ENCODE measurements at places on chromosomes 3 and 15.

DNA sequence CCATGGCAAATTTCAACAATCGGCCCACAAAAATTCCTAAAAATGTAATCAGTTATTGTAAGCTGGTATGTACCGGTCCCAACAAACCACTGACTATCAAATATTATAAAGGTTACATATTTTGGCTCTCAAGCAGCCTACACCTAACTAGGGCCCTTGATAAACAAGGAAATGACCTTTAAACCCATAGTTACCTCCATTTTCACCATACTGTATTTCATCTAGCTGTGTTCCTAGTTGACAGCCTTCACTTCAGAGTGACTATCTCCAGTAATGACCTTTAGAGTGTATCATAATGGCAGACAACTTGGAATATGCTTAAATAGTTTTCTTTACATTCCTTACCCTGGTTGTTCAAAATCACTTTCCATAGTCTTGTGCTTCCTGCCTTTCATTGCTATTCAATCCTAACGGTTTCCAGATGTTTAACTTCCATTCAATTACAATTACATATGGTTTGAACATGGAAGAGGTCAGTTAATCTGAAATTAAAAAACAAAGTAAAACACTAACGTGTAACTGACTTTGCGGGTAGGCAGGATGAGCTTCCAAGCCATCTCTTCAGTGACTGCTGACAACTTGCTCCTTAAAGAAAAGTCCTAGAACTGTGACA lies 111.9 kb upstream of the TSC22D2 start:
- no peak for DNase-seq

GRCh38 chr3:43207628-43208085 lies 78.7 kb upstream of the SNRK start:
- no peak for DNase-seq

DNA sequence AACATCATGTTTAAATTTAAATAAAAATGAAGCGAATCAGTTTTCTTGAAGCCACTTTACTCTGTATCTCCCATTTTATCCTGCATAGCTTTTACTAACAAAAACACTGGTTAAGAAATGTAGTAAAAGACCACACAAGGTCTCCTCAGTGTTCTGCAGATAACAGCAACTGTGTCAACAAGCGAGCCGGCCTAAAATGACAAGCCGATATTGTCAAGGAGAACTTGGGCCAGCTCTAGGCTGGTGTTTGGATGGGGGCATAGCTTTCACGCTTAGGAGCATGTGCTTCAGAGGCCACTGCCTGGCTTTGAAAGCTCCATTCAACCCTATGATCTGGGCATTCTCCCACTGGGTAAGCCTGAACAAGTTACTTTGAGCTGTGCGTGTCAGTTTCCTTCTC lies 38.1 kb downstream of the MFSD1 start:
- DNase-seq: no peak

GRCh38 chr3:10561946-10562560 lies 56.7 kb upstream of the ATP2B2 start:
- DNase-seq: no peak

GRCh38 chr15:42604894-42605744 lies 29.7 kb downstream of the STARD9 start:
- no peak for DNase-seq

- DNase-seq: no peak
Measured at GRCh38 chr3:17638356-17638755, 104.1 kb downstream of the TBC1D5 start.

DNA sequence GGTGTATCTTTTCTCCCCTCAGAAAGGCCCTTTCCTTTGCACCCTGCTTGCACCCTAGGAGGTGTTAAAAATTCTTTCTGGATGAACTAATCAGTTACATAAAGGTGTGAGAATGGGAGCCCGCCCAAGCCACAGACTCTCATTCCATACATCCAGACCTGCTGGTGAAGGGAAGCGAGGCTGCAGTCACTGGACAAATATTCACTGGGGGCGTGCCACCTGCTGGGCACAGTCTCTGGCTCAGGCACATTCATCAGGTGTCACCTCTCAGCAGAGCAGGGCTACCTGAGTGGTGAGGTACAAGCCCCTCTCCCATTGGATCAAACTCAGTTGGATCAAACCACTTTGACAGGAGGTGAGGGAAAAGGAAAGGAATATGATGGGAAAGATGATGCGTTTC lies 52.0 kb downstream of the NTRK3 start:
- no peak for DNase-seq

DNA sequence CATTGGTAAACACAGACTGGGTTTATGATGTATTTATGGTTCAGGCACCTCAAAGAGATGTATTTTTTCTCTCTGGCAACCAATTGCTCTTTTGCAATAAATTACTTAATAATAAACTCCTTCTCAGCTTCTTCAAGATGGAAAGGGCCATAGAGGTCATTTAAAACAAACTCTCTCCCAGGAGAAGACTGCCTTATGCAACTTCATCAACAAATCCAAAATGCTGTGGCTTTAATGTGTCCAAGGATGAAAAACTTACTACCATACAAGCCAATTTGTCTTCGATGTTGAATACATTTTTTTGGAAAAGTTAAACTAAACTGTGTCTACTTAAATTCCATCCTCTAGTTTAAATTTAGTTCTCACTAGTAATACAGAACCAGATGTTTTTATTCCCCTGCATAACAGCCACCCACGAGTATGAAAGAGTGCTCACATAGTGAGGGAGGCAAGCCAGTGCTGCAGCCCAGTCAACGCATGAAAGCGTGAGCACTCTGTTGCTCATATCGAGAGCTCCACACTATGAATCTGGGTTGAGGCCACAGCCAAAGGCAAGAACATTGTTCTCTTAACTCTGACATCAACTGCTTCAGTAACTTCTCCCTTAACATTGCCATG lies 761.3 kb upstream of the GRM7 start:
- no peak for DNase-seq

GRCh38 chr3:43879166-43879565 lies 188.4 kb downstream of the ABHD5 start:
- peak; percentile 46 for DNase-seq

GRCh38 chr3:152360302-152360701 lies 91.6 kb downstream of the MBNL1 start:
- no peak for DNase-seq

GRCh38 chr15:56734013-56734635 lies 815 bp upstream of the ZNF280D start:
- DNase-seq: no peak

DNA sequence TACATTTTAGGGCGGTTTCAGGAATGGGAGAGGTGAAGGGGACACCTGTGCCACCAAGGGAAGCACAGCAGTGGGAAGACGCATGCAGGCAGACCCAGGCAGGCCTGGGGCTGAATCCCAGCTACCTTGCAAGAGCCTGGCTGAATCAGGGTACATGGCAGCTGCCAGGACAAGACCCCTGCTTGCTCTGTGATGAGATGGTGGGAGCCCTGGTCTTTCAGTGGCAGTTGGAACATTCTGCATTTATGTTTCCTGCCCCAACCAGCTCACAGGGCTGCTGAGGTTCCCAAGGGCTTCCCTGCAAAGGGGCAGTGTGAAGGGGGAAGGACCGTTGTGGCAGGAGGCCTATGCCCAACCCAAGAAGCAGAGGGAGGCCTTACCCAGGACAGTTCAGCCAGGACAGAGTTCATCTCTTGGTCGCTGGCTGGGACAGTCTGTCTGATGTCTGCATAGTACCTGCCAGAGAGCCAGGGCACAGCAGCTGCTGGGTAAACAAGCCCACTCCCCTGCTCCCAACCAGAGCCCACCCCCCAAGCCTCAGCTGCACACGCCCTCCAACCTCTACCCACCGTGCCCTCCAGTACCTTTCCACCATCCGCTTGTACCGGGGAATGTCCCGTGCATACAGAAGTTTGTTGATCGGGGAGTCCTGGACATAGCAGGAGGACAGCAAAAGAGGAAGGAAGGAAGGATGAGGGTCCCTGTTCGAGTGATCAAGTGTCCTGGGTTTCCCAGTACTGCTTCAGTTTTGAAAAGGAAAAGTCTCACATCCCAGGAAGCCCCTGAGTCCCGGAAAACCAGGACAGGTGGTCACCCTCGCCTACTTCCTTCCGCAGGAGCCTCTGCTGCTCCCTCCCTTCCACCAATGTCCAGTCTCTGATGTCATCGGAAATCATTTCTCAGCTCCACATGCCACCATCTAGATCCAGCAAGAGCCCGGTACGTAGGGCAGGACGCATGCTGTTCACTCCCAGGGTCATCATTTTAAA lies 23.1 kb downstream of the PLXNB1 start:
- DNase-seq: no peak

DNA sequence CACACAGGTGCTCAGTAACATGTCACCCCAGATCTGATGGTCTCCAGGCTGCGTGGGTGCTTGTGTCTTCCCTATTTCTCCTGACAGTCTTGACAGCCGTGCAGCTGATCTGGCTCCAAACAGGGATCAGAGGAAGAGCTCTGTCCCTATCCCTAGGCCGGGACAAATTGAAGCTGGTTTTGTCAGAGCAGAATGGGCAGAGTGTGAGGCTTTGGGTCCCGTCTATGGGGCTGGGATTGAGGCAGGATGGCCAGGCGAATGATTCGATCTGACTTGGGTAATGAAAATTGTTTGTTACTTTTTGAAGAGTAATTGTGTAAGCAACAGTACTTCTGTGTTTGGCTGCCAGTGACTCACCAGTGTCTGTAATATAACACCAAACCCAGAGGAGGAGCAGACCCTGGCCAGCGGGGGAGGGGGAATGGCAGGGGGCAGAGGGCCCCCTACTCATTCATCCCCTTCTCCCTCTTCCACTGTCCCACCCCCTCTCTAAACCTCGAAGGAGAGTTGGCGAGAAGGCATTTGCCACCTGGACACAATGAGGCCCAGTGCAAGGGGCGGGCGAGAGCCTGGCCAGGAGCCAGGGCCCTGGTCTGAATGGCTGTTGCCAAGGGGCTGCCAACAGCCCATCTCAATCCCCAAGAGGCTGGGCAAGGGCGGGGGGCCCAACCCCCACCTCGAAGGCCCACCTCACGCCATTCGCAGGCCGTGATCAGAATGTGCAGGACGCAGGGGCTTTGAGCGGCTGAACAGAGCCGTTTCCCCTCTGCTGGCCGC lies 4.9 kb upstream of the MAGEF1 start:
- DNase-seq: no peak

DNA sequence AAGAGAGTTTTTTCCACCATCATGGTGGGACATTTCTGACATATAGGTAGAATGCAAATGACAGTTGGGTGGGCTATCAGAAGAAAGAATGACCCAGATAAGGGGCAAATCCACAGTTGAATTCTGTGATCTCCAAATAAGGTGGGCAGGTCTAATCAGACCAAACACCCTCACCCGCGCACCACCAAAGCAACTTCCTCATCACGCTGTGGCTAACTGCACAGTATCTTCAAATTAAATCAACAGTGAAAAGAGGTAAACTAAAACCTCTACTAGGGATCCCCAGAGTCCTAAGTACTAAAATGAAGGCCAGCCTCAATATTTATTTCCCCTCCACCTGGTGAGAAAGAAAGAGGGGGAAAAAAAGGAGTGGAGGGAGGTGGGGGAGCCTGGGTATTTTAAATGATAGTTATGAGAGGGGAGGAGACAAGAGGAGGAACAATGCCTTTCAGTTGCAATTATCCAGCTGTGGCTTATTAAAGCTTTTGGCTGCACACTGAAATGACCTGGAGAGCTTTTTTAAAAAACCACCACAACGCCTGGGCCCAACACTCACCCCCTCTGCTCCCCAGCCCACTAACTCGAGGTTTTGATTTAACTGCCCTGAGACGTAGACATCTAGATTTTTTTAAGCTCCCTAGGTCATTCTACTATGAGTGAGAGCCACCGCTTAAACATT lies 61.0 kb downstream of the LRIG1 start:
- DNase-seq: peak; percentile 13

DNA sequence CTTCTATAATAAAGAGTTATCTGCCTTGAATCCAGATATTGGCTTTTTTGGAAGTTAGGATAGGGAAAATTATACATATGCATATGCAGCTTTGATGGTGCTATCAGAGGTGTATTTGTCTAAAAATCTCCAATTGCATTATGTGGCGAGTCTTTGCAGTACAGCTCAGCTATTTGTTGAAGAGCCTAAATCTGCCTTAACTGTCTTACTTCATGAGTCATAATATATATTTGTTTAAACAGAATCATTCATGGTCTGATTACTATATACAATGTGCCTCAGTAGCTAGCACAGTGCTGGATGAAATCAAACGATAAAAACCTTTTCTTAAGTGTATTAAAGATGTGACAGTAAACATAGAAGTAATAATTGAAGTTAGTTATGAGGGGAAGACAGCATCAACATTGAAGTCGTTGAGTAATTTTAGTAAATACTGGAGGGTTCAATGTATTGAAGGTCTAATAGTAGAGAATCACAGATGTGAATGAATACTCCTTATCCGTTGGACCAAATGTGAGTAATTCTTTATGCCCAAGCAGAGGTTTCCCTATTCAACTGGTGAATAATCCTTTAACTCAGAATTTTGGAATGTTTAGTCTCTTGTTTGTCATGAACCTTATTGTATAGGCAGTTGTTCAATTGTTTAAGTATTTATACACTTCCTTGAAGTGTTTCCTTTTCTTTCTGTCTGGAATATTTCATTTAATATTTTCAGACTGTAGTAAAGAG lies 74.8 kb upstream of the NAALADL2 start:
- DNase-seq: no peak

DNA sequence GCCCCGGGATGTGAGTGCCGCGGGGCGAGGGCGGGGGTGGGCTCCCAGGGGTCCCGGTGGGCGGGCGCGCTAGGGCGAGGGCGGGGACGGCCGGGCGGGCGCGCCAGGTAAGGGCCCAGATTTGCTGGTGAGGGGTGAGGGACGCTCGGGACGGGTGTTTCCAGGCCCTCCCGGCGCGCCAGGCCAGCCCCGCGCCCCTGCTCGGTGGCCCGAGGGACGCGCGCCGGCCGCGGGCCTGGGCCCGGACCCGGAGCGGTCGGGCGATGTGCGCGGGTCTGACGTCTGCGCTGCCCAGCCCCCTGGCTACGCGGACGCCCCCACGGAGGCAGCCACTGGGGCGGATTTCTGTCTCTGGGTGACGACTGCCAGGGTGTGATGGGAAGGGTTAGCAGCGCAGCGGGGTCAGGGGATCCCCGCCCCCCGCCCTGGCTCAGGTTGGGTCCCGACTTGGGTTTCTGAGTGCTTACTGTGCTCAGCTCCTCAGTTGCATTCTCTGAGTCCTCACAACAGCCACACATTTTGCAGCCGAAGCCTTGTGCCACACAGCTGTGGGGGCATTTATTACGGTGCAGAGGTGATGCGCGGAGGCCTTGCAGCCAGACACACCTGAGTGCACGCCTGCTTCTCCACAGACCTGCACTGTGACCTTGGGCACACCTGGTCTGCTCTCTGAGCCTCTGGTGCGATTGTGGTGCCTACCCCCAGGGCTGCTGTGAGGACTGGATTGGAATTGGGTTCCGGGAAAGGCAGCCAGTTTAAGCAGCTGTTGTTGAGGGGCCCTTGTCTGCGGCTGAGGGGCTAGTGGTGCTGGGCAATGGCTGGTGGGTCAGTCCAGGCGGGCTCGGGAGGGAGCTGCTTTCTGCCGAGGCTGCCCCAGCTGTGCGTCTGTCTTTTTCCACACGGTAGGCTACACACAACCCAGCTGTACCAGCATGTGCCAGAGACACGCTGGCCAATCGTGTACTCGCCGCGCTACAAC lies 523 bp downstream of the HDAC11 start:
- no peak for DNase-seq

Data from NCI-H187 treated with DMSO at 0.1 percent for 48 hours (cell line).